ENCODE measurements at places on chromosomes 7 and 10.

- DNase-seq = no peak
Observed at GRCh38 chr10:70440296-70441160, 953 bp downstream of the NODAL start.

DNA sequence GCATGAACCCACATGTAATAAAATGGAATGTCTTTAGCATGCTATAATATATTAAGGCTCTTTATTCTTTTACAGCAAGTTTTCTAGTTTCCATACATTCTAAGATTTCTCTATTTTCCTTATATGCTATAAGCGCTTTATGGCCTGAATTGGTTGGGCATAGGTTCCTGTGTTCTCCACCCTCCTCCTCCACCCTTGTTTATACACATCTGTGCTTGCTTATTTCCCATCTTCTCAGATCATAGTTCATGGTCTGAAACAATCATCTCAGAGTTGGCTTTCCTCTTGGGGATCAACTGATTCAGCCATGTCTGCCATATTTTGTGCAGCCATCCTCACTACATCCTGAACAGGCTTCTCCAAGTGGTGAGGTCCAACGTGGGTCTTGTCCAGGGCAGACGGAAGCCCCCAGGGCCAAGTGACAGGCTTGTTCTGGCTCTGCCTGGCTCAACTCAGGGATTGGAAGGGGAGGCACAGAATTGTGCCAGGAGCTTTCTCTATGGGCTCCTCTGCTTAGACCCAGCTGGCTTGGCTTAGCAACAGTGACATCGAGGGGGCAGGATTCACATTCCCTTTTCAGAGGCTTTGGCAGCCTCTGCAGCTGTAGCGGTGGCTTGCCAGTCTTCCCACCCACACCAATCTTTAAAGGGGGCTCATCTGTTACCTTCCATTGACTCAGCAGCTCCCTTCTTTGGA is 327.3 kb downstream of the PTEN start:
- peak; percentile 32 for DNase-seq

- DNase-seq = no peak
Observed at GRCh38 chr10:43891241-43891640, 242.6 kb upstream of the ZNF32 start.

- DNase-seq = no peak
Observed at GRCh38 chr7:92485974-92486373, 8.2 kb upstream of the ERVW-1 start.

DNA sequence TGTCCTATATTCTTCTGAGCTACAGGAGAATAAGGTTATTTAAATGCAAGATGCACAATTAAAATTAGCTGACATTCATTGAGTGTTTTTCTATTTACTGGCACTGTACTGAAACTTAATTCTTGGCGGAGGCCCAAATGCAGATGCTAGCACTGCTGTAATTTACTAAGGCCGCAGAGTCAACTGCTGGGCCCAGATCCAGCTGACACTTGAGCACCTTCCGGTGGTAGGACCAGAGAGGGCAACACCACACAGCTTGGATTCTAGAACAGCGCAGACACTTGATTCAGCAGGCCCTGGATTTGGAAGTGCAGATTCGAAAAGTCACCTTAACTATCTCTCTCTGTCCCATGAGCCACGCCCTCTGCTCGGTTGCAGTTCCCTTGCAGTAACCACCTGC is 228.6 kb upstream of the TMEM72 start:
- DNase-seq = no peak

- no peak for DNase-seq
Observed at GRCh38 chr7:64651203-64651602, 14.7 kb upstream of the ZNF107 start.

- DNase-seq = peak; percentile 56
Observed at GRCh38 chr10:23171232-23171876, 20.8 kb upstream of the PTF1A start.

- DNase-seq = no peak
Observed at GRCh38 chr10:100705139-100705538, 40.2 kb upstream of the PAX2 start.

GRCh38 chr7:102063690-102064180 is 222.9 kb upstream of the SH2B2 start:
- DNase-seq = no peak

DNA sequence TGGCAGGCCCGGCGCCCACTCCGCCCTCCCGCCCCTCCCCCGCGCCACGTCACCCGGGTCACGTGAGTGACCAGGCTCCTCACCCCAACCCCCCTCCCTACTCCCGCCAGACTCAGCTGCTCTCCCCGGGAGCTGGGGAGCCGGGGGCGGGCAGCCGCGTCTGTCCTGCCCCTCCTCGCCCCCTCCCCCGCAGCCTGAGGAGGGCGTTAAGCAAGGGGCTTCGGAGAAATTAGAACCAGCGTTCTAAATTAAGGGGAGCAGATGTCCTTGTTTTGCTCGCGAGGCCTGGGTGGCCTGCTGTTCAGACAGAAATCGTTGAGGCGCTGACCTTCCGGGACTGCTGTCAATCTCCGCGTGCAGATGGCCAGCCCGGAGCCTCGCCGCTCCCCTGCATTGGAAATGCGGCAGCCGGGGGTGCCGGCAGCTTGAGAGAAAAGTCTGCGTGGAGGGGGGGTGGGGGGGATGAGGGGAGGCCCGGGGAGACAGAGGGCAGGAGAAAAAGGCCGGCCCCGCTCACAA is 102.2 kb upstream of the ZNF438 start:
- peak; percentile 96 for DNase-seq

All from muscle of back (tissue), 13 donors.